ENCODE measurements at places on chromosomes 4 and X.

- DNase-seq = no peak
Observed at GRCh38 chrX:100698551-100698950, 33.4 kb downstream of the SYTL4 start.

DNA sequence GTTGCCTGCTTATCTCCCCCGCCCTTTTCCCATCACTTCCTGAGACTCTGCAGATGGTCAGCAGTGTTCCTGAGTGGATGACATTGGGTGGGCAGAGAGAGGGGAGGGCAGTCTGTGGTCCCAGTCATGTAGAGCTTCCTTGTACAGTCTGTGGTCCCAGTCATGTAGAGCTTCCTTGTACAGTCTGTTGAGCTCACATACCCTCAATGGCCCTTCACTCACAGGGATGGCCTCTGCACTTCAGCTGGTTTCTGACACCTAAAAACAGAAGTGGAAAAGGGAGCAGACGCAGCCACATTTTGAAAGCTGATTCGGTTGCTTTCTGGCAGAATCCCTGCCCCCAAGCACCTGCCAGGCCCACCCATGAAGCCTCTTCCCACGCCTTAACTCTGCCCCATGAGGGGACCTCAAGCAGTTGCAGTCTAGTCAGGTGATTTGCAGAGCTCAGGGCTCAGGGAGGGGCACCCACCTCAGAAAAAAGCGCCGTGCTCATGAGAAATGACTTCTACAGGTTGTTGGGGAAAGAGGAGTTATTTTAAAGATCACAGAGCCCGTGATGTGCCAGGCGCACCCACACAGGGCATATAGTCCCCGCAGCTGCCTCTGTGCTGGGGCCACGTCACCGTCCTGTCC lies 3.6 kb upstream of the TMEM271 start:
- DNase-seq = no peak

DNA sequence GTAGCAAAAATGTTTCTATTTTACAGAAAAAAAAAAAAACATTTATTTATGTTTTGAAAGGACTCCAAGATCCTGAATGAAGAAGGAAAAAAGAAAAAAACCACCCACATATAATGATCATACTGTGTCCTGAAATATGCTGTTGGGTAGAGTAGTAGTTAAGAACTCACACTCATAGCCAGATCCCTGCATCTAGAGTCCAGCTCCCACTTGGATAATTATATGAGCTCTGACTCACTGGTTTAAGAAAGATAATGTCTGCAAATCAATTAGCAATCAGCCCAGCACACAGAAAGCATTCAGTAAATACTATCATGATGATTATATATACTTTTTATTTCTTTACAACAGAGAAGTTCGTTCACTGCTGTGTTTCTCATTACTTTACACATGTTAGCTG lies 46.7 kb upstream of the MXRA5 start:
- DNase-seq = no peak

- DNase-seq = no peak
Observed at GRCh38 chrX:95950679-95951078, 734.0 kb upstream of the DIAPH2 start.

DNA sequence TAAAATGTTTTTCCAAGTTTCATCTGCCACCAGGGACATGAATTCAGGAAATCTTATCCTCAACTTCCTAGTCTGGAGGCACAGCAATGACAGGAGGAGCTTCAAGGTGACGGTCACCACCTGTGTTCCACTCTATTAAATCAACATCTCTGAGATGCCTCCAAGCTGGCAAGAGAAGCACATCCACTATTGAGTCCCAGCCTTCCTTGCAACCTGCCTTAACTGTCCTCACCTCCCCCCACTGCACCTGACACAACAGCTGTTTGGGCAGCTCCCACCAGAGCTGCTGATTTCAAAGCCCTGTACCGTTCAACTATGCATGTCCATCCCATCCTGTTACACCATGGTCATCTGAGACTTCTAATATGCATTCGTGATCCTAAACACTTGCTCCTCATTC lies 123.4 kb downstream of the COL25A1 start:
- DNase-seq = no peak

- DNase-seq = no peak
Observed at GRCh38 chr4:17544831-17545234, 29.9 kb downstream of the CLRN2 start.

DNA sequence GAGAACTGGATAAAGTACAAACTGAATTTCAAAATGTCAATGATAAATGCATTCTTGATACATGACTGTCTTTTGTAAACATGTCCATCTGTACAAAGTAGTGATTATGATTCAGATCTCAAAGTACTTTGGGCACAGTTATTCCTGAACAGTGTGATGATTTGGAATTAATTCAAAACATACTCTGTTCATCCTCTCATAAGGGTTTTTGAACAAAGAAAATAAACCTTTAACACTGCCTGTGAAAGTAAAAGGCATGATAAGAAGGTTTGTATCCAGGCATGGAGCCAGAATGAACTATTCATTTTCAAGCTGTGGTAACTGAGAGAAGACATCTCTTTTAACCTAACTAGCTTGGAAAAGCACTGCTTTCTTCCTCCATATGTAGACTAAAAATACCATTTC lies 883 bp upstream of the KLHL4 start:
- DNase-seq = no peak

Measured in AG04450 (cell line).